ENCODE measurements at places on chromosomes 16 and 17.

DNA sequence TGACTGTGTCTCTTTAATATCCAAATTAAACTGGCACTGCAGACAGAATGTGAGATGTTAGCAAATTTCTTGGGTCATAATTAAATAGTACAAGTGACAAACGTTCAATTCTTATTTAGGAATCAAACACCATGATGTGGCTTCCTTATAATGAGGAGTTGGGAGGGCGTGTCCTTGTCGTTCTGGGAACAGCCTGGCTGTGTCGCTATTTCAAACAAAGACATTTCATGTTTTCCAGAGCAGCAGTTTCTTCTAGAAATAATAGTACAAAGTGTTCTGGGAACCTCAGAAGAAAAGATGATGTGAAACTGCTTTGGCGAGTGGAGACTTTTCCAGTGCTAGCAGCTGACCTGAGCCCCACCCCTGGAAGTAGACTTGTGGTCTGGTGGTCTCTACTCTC, 301.7 kb upstream of the N4BP1 start:
- DNase-seq, result no peak

GRCh38 chr17:37789771-37790541, 45.1 kb upstream of the HNF1B start:
- no peak for DNase-seq

DNA sequence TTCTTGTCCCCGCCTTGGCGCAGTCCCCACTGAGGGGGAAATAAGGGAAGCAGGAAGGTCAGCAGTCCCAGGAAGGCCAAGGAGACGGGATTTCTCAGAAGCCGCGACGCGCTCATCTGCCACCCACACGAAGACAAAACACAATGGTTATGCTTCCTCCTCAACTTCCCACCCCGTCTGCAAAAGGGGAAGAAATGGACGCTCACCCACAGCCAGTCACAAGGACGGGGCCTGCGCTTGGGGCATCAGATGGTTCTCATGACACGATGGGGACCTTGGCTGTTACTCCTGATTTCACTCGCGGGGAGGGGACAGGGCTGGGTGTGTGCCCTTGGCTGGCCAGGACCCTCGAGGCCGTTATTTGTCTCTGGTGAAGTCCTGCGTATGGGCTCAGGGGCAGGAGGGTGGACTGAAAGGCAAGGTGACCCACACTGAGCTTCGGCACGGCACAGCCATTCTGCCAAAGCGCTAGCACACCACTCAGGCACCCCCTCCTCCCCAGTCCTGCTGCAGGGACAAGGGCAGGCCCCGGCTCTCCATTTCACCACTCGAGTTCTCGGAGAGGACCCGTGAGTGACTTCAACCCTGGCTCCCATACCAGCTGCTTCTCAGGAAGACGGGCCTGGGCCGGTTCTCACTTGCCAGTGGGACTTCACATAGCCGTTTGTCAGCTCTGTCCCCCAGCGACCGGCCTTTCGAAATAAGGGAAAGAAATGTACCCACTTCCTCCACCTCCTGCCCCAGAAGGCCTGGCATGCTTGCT, 84.5 kb downstream of the ABR start:
- no peak for DNase-seq

DNA sequence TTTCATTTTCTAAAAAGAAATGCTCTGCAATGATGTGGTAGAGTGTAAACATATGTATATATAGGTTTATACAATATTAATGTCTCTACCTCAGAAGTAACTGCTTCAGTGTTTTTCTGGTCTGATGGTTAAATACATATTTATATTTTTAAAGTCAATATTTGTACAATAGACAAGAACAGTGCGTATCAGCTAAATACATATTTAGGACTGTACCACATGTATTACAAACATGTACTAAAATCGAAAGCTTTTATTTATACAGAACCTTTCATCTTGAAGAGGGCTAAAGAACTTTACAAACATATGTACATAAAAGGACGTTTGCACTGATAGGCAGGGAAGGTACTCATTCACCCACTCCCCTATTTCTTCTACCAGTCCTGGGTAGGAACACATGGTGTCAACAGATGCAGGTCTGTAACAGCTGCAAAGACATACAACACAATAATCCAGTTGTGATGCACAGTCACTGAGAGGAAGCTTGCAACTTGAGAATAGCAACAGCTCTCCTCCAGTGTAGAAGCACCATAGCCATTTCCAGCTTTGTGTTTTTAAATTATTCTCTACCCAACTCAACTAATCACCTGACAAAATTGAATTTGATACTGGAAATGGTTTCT, 206.9 kb upstream of the C17orf78 start:
- DNase-seq, result no peak

- DNase-seq, result no peak
Measured at GRCh38 chr16:88566158-88566557, 4.0 kb upstream of the ZC3H18 start.

GRCh38 chr16:21684199-21684598, 20.4 kb downstream of the OTOA start:
- no peak for DNase-seq

DNA sequence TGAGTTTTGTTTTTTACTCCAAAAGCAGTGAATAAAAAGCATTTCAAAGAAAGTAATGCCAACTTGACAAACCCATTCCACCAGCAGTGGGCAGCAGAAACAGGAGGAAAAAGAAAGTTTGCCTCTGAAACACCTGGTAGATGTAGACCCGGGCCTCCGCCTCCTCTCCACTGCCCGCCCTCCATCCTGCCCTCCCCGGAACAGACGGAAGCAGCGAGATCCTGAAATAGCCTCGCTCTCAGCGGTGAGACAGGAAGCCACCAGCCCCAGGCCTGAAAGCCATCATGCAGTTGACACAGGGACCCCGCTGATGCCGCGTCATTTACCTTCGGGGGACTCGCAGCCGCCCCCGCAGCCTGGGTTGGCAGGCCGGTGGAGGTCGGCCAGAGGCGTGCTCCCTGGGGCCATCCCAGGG, 67.8 kb downstream of the C16orf78 start:
- peak; percentile 66 for DNase-seq

DNA sequence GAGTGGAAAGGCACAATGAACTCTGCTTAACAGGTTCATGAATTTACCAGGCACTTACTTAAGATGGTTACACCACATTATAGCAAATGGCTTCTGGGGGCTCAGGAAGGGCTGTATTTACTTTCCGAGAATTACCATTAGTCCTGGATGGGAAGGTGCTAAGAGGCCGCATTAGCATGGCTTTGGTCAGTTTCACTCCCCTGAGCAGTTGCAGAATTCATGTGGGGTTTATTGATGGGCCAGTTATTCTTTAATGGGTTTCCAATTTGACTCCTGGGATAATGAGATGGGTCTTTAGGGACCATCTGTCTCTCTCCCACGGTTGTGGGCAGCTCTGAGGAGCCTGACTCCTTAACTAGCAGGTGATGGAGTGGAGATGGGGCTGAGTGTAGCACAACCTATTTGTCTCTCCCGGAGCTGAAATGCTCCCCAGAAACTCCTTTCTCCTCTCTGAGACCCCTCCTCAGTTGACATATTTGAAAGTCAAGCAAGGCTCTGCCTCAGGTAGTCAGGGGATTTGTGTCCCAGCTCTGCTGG, 652.5 kb downstream of the HS3ST4 start:
- no peak for DNase-seq

- no peak for DNase-seq
Measured at GRCh38 chr17:80848449-80849102, 143.1 kb upstream of the CHMP6 start.

- no peak for DNase-seq
Measured at GRCh38 chr17:28875848-28876550, 21.2 kb downstream of the ERAL1 start.

DNA sequence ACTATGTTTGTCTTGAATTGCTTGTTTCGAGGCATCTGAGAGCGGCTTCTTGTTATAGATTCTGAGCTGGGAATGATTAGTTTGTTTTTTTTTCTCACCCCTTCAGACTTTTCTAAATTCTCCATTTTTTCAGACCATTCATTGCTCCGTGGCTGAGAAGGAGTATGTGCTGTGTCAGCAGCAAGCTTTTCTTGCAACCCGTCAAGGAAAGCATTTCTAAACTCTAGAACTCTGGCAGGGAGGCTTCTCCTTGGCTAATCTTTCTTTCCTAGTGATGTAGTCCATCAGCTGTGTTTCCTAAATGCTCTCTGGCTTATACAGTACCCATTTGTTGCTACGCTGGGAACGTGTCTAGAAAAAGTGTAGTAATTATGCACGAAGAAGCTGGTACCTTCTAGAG, 133.5 kb downstream of the FTO start:
- DNase-seq, result no peak

DNA sequence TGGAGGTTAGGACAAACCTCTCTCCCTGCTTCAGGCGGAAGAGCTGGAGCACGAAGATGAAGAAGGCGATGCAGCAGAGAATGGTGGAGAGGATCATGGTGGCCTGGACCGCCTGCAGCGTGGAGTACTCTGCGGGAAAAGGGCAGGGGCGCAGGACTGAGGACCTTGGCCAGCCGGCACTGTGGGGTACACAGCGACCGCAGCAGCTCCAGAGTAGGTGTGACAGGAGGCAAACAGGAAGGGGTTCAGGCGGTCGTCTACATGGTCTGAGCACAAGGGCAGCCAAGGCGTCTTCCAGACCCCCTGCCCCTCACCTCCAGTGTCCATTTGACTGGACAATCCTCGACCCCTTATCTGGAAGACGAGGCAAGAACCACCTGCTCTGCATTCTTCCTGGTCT, 42.5 kb downstream of the EMP2 start:
- no peak for DNase-seq

DNA sequence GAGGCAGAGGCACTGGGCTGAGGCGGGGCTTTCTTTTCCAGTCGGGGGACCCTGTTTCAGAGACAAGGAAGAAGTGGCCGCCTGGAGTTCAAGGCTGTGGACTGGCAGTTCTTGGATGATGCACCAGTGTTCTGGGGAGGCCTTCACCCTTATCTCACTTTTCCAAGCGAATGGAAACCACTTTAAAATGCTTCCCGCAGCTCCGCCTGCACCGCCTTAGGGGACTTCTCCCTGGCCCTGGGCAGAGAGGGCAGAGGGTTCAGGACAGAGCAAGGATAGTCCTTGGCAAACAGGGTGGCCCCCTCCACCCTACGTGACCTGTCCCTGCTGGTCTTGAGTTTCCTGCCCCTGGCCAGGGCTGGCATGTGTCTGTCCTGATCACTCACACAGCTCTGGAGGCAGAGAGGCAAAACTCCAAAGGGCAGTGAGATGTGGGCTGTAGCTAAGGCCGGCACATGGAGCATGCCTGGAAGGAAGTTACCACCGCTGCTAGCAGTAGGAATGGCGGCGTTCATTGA, 20.6 kb downstream of the RTN4RL1 start:
- DNase-seq, result no peak

DNA sequence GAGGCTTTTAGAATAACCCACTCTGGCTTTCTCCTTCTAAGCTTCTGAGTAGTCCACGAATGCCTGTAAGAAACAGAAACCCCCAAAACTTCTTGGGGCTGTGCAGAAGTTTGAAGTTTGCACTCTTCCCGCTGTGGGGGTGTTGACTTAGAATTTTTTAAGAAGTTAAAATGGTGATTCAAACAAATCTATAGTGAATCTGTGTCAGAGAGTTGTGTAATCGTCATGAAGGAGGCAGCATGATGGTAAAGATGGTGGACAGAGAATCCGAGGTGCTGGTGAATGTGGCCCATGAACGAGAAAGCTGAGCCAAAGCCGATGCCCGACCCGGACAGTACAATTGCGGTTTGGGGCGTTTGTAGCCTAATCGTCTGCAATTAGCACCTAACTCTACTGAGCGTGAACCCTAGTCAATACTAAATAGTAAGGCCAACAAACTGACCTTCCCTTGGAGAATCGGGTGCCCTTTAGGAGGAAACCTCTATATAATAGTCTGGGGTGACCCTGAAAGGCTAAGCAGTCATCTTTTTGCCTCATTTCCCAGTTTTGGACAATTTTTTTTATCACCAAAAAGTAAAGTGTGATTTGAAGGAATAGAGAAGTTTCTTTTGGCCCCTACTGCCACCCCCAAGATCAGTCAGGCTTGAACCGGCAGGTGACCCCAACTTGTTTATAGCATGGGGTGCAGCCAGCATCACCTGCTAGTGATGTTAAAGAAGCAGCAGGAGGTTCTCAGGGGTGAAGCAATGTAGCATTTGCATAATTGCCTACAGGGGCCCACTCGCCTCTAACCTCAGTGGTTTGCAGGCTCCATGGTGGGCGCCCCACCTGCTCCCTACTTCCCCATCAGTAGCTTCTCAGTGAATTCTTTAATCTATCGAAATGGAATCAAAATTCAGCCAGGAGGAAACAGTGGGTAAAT, 11.2 kb downstream of the IRF8 start:
- DNase-seq, result peak; percentile 16

- no peak for DNase-seq
Measured at GRCh38 chr16:14539156-14539555, 90.9 kb downstream of the PARN start.

Data from left hindlimb (tissue), 1 donor.